Suprapubic skin (tissue), 4 donors: ENCODE measurements at places on chromosomes 16 and 17. TPM values are rescaled to one million over a fixed set of nuclear protein-coding genes. Genes with fewer than 3 reads are reported as not detected.
A peak's percentile ranks its signal among the peaks of the same experiment; 100 is the strongest.

GRCh38 chr17:77331301-77331864, 190.6 kb downstream of the SEC14L1 start:
- DNase-seq: peak; percentile 95

DNA sequence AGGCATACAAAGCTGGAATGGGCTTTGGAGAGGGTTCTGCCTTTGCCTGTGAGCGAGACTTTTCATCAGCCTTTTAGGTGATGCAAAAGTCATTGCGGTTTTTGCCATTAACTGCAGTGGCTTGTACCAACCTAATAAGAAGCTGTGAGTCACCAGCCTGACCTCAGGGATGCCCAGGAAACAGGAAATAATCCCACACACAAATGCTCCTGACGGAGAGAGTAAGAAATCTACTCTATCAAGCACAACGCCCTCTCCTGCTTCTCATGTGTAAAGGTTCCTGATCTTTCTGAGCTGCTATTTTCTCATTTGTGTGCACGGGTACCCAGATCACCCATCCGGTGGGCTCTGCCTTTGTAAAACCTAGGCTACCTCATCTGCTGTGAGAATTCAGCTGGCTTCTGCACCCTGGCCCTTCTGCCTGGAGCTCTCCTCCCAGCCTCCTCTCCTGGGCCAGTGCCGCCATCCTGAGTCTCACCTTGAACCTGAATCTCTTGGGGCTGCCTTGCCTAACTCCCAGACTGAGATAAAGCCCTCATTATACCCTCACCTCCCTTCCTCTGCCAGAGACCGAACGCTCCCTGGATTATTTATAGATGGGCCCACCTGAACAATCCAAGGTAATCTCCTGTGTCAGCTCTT, 299.7 kb downstream of the C16orf95 start:
- no peak for DNase-seq

DNA sequence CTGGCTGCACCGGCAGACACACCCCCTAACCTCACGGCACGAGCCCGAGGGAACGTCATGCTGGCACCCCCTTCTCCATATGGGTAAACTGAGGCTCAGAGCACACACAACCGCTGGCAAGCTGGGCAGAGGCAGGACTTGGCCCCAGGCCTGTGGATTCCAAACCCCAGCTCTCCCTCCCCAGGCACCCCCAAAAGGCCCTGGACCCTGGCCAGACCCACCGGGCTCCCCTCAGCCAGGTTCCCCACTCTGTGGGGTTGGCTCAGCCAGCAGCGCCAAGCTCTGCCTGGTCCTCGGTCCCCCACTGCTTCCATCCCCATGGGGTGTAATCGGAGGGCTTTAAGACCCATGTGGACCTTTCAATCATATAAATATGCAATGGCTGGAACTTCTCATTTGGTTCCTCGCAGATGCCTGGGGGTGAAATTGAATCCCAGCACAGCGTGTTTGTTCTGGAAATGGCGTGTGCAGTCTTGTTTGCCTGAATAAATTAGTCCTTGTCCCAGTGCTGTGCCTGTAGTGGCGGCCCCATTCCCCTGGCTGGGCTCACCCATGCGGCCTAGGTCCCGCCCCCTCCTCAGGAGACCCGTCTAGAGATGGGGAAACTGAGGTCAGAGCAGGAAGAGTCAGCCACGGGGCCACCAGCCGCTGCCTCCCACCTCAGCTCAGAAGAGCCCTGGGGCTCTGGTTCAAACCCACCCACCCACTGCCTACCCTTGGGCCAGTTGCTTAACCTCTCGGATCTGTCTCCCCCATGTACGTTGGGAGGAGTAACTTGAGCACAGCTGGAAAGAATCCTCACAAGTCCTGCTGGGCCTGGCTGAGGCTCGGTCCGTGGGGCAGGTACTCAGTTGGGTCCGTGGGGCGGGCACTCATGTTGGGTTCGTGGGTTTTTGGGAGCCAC, 57.3 kb downstream of the ZFPM1 start:
- DNase-seq: no peak

GRCh38 chr17:33804401-33804800, 450.7 kb upstream of the CCL2 start:
- no peak for DNase-seq

- no peak for DNase-seq
Observed at GRCh38 chr17:36127199-36127893, 23.7 kb downstream of the CCL4 start.

DNA sequence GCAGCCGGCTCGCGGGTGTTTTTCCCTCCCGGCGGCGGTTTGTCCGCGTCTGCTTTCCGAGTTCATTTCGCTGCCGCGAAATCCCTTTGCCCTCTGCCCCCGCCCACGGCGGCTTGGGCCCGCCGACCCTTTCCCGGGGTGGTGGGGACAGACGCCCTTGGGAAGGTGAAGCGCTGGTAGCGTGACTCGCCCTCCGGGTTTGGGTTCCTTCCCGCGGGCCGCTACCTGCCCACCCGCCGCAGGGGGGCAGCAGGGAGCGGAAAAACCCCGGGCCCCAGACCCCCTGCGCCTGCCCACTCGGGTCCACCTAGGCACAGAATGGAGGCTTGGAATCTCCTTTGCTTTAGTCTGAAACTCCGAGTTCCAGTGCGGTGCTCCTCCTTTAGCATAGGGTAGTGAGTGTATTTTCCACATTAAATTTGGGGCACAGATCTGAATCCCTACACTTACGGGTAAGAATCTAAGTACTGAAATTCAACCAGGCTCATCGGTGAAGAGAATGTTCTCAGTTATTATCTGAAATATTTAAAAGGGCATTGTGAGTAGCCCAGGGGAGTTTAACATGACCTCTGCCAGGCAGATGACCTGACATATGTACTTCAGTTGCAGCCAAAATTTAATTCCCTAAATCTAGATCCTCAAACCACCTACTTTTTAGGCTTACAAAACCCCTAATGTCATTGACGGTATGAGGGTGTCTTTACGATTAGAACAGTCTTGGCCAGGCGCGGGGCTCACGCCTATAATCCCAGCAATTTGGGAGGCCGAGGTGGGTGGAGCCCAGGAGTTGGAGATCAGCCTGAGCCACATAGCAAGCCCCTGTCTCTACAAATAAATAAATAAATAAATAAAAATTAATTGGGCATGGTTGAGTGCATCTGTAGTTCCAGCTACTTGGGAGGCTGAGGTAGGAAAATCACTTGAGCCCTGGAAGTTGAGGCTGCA, 1.0 kb downstream of the NME2 start:
- DNase-seq: peak; percentile 77

DNA sequence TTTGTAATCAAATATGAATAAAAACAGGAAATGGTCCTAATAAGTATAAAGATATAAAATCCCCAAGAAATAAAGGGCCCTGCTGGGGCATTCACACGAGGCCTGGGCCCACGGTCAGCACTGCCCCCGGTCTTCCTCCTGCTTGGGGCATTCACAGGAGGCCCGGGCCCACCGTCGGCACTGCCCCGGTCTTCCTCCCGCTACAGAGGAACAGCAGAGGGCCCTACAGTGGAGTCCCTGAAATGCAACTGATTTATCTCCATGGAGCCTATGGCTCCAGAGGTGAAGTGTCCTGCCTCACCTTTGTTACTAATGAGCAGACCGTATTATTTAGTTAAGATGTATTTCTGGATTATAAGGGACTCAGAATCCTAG, 46.5 kb downstream of the MAP1LC3B start:
- DNase-seq: no peak

DNA sequence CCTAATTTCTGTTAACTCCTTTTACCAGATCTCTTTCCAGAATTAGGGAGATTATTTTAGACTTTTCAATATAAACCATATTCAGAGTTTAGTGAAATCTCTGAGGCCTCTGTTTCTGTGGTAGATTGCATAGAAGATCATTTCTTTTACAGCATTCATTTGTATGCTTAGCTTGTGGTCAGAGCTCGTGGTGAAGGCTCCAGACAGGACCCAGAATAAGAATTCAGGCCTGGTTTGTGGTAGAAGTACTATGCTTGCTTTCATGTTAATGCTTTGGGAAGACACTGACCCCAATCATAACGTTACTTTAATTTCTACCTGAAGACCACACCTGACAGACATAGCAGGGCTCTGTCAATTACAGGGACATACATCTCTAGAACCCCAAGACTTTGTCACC, 258.1 kb downstream of the FTO start:
- DNase-seq: no peak

GRCh38 chr17:74608511-74608910, 15.0 kb downstream of the CD300E start:
- DNase-seq: no peak

DNA sequence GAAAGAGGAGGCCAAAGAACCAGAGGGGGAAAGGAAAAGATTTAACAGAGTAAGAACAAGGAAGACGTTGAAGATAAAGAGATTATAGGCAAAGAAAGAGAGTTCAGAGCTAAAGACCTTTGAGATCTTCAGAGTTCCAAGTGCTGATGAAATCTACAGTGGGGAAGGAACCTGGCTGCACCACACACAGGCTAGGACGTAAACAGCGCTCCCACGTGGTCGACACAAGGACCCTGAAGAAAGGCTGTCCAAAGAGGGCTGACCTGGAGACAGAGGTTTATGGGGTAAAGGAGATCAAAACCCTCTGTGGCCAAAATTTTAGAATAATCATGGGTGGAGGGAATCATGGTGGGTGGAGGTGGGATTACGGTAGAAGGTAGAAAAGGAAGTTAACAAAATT, 121.6 kb downstream of the PMP22 start:
- DNase-seq: no peak

DNA sequence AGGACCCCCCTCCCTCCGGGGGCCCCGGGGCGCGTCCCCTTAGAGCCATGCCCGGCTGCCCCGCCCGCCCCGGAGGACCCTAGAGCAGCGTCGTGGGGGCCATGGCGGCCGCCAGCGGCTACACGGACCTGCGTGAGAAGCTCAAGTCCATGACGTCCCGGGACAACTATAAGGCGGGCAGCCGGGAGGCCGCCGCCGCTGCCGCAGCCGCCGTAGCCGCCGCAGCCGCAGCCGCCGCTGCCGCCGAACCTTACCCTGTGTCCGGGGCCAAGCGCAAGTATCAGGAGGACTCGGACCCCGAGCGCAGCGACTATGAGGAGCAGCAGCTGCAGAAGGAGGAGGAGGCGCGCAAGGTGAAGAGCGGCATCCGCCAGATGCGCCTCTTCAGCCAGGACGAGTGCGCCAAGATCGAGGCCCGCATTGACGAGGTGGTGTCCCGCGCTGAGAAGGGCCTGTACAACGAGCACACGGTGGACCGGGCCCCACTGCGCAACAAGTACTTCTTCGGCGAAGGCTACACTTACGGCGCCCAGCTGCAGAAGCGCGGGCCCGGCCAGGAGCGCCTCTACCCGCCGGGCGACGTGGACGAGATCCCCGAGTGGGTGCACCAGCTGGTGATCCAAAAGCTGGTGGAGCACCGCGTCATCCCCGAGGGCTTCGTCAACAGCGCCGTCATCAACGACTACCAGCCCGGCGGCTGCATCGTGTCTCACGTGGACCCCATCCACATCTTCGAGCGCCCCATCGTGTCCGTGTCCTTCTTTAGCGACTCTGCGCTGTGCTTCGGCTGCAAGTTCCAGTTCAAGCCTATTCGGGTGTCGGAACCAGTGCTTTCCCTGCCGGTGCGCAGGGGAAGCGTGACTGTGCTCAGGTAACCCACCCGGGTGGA, 759 bp downstream of the ALKBH5 start:
- DNase-seq: peak; percentile 80

GRCh38 chr17:9361188-9361955, 214.2 kb downstream of the STX8 start:
- no peak for DNase-seq

DNA sequence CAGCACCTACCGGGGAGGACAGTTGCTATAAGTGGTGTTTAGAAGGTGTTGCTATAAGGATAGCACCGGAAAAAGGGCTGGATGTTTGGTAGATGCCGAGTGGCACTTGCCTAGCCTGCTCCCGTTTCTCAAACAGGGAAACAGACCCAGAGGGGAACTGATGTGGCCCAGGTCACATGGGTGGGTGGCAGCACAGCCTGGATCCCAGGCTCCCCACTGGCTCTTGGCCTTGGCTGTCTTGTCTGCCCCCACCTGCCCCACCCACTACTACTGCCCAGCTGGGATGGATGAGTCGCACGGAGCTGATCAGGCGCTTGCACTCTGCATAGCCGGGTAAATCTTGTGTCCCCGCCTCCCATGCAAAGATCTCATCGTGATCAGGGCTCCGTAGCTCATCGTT, 7.2 kb downstream of the SMTNL2 start:
- DNase-seq: no peak

DNA sequence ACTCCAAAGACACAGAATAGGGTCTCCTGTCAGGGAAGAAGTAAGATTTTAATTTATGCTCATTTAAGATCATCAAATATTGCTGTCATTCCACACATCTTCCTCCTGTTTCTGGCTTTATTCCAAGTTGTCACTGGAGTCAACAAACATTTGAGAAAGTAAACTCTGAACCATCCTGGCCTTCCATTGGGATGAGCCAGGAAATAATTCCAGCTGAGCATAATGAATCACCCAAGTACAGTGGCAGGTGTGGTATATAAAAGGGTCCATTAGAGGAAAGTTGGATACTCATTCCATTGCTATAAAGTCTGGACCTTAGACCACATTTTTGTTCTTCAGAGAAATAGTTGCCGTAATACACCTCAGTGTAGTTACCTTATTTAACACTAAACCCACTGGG, 246.1 kb downstream of the SLC39A11 start:
- no peak for DNase-seq

DNA sequence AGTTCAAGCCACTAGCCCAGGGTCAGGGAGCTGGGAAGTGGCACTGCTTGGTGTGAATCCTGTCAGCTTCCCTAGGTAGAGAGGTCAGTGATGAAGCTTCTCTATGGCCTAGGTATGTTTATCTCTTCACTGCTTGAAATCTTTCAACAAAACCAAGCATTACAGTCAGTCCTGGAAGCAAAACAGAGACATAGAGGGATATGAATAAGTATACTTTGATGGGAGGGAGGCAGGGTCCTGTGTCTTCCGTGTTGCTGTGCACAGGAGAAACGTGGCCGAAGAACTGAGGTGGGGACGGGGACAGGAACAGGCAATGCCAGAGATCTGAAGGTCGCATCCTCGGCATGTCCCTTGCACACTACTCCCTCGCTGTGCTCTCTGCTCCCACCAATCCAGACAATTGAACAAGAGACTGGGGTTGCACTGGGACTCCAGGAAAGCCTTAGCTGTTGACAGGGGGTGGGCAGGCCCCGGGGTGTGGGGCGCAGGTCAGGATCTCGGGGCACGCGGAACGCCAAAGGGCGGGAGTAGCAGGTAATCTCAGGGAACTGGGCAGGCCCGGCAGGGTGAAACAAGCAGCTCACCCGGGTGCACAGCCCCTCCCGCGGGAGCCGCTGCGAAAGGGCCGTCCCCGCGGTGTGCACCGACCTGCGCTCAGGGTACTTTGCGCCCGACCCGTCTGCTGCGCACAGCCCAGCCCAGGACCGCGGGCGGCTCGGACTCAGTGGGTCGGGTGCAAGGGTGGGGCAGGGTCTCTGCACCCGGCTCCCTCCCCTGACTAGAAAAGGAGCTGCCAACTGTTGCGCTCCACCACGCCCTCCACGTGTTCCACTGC, at the start of gene MT1H:
Gene MT1H, plus strand, starts transcription at position 810 of the 835 bp plus-strand sequence. CDS start 71 bp downstream, outside the sequence.
- peak; percentile 74 for DNase-seq

- DNase-seq: peak; percentile 97
Observed at GRCh38 chr16:85321509-85322271, 209.4 kb upstream of the CIBAR2 start.

Gene CCDC40
- 4.4 TPM for total RNA-seq

Gene NPIPB12
- total RNA-seq: 30.9 TPM

Gene KRTAP2-4
- total RNA-seq: 13.4 TPM

Gene SPNS1
- total RNA-seq: 26.0 TPM

Gene ACSM2A
- total RNA-seq: not detected

Gene ZNF652
- 87.9 TPM for total RNA-seq

Gene FBXW10
- not detected for total RNA-seq

Gene SLC6A2
- total RNA-seq: 24.8 TPM

Gene SHPK
- 19.0 TPM for total RNA-seq

Gene ADPRM
- 10.6 TPM for total RNA-seq

Gene ALDH3A1
- total RNA-seq: 128 TPM

Gene ZNF423
- 1.3 TPM for total RNA-seq

Gene IGSF6
- 1.2 TPM for total RNA-seq

Gene SPATA22
- not detected for total RNA-seq
